Renal cortex interstitium (tissue), 15 donors: ENCODE measurements at places on chromosomes 2 and 18. TPM values are rescaled to one million over a fixed set of nuclear protein-coding genes. Genes with fewer than 3 reads are reported as not detected.

DNA sequence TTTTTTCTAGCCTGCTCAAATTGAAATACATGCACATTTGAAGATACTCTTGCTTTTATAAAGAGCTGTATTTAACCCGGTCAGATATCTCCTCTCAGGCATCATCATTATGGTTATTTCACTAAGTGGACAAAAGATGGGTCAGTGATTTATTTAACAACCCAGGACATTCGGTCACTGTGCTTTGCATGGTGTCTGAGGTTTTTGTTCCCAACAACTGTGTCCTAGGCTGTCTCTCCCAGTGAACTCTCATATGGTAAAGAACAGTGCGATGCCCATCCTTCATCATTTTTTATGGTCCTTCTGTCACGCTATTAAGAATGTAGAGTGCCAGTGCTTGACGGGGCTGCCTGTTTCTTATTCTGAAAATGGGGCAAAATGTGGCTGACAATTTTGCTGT, 372.4 kb downstream of the PTPRM start:
- DNase-seq: no peak

GRCh38 chr18:58691256-58691655, 20.0 kb downstream of the MALT1 start:
- no peak for DNase-seq

DNA sequence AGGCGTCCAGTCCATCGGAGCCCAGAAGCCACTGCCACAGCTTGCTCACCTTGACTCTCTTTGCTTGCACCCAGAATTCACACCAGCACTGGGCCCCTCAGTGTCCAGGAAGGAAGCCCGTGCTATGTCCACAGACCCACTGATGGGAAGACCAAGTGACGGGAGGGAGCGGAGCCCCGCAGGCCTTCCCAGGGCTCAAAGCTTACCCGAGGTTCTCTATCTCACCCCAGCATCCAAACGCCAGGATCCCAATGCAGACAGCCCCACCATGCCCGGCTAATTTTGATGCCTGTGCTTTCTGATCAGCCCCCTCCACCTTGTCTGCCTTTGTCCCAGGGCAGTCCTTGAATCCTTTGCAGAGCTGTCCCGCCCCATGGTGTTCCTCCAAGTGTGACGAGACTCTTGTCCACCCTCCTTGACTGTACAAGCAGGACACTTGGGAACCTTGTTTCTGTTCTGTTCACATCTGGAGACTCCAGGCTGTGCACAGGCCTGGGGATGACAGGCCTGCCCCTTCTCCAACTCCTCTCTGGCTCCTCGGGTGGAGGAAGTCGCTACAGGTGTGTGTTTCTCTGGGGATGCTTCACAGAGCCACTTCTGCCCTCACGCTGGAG, 12.0 kb downstream of the NPPC start:
- no peak for DNase-seq

DNA sequence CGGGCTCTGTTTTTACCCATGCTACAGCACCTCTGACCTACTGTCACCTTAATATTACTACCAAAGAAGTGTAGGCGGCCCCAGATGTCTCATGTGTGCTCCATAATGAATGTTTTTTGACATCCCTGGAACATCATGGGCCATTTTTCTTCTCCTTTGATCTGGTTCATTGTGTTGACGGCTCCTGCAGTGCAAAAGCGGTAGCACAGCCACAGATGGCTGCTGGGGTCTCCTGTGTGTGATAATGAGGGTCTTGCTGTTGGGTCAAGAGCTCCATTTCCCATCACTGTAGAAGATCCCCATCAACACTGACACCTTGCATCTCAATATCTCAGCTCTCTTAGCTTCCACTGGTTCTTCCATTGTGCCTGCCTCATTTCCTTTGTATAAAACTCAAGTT, 95.0 kb downstream of the CDH20 start:
- DNase-seq: no peak

DNA sequence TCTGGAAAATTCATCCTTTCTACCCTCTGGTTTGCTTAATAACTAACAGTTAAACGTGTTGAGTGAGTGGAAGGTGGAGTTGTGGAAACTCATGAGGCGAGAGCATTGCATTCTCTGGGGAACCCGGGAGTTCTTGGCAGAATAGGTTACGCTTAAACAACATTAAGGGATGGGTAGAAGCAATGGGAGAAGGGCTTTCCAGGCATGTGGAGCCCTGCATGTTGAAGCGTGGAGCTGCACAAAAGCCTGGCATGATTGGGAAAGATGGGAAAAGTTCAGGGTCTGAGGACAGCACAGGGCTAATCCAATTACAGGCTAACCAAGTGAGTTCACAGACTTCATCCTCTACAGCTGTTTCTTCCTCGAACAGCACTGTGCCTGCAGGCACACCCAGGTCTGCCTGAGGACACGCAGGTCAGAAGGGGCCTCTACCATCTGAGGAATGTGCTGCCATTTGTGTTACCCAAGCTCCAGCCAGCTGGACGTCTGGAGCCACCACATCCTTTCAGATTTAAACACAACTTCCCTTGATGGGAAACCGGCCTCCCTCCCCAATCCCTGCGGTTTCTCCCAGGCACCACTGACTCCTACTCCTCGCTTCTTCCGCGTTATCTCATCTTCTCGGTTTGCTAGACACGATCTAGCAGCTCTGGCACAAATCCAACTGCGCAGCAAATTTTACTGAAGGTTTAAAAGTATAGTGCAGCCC, 164.2 kb downstream of the ANTXR1 start:
- DNase-seq: no peak

DNA sequence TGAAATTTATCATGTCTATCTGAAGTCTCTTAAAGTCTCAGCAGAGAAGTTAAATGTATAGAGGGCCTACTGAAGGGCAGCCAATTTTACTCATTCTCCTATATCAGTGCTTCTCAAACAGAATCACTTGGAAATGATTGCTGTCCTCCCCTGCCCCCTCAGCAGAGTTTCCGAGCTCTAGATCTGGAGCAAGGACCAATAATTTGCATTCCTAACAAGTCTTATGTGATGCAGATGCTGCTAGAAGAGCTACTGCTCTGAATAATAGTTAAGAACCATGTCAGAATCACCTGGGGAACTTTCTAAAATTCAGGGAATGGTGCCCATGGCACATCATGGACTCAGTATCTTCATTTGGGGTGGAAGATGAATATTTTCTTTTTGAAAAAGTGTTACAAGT, 105.6 kb upstream of the EPHA4 start:
- DNase-seq: no peak

GRCh38 chr2:10773821-10774341, 38.7 kb downstream of the PDIA6 start:
- no peak for DNase-seq

- DNase-seq: no peak
These were observed 1272.5 kb upstream of the CDH2 start for GRCh38 chr18:29449424-29449823.

- no peak for DNase-seq
These were observed 21.4 kb downstream of the KIF3C start for GRCh38 chr2:25960920-25961319.

DNA sequence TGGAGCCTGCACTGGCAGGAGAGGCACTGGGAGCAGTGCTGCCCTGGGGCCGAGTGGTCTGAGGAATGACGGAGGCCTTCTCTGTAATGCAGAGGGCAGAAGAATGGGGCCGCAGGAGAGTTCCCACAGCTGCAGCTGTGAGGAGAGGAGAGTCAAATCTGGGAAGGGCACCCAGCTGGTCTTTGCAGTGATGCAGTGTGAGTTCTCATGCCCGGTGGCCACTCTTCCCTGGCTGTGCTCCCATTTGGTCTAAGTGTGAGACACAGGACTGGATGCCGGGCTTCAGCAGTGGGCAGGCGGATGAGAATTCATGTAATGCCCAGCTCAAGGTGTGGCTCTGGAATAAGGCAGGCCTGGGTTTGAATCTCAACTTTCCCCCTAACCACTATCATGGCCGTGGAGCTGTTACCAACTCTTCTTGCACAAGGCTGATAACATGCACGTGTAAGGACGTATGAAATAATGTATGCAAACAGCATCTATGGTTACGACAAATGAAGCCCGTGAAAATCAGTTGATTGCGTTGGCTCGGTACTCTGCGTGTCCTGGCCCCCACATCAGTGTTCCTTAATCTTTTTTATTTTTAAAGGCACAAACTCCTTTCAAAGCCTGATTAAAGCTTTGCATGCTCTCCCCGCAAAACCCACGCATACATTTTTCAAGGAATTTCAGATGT, 71.6 kb downstream of the ACKR3 start:
- no peak for DNase-seq

DNA sequence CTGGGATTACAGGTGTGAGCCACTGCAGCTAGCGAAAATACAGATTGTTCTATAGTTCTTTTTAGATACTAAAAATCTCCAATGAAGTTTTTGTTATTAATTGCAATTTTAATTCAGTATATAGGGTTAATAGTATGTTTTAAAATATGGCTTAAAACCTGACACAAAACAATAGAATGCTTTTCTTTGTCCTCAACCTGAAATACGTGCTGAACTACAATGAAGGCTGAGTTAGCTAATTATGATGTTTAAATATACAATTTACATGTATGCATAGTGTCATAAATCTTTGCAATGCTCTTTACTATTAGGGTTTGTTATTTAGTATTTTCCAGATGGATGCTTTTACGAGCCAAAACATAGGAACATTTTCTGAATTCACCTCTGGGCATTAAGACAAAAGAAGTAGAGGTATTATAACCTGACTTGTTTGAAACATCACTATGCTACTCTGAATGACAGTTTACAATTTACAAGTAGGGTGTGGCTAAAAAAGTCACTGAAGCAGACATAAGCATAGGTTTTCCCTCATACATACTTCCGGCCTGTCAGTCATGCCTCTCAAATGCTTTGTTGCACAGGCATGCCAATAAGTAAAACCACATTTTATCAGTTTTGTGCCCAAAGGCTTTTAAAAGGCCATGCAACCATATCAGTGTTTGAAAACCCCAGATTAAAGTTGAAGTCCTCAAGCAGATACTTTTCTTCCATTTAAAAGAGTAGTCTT, 168.3 kb downstream of the OTX1 start:
- peak; percentile 1 for DNase-seq

- no peak for DNase-seq
These were observed 421 bp upstream of the CNTNAP5 start for GRCh38 chr2:124024561-124025170.

DNA sequence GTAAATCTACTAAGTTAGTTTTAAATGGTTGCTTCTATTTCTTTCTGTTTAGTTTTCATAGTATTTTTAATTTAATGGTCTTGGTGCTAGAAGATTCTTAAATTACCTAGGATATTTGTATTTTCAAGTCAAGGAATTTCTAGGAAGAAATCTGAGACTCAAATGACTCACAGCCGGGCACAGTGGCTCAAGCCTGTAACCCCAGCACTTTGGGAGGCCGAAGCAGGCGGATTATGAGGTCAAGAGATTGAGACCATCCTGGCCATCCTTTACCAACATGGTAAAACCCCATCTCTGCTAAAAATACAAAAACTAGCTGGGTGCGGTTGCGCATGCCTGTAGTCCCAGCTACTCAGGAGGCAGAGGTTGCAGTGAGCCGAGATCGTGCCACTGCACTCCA, 95.5 kb downstream of the C2orf74 start:
- DNase-seq: no peak

DNA sequence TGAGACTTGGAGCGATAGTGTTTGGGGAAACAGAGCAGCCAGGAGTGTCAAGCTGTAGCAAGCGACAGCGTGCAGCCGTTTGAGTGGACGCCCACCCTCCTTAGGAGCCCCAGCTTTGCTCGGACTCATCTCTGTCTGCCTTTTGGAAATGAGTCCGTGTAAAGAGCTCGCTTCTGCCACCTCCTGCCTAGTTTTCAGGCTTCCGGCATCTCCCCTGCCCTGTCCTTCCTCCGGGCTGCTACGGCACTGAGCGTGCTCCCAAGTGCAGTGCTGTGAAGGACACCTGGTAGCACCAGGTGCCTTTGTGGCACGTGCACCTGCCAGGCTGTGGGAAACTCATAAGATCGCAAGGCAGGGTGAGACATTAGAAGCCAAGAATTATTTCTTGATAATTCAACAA, 117.1 kb downstream of the RNF144A start:
- DNase-seq: no peak

TBR1 gene
- 0.06 TPM for polyA plus RNA-seq

SH3RF3 gene
- 5.8 TPM for polyA plus RNA-seq

ANKRD29 gene
- 0.95 TPM for polyA plus RNA-seq

RALB gene
- 82.3 TPM for polyA plus RNA-seq

ASPRV1 gene
- 4.7 TPM for polyA plus RNA-seq

MLPH gene
- 4.3 TPM for polyA plus RNA-seq

RNU2-63P gene
- not detected for polyA plus RNA-seq

IL1R1 gene
- polyA plus RNA-seq: 26.6 TPM
